ENCODE measurements at places on chromosomes 12 and 14. TPM values are rescaled to one million over a fixed set of nuclear protein-coding genes. Genes with fewer than 3 reads are reported as not detected.

The TDRD9 gene
- 0.13 TPM for total RNA-seq

The CLSTN3 gene
- 148 TPM for total RNA-seq

DNA sequence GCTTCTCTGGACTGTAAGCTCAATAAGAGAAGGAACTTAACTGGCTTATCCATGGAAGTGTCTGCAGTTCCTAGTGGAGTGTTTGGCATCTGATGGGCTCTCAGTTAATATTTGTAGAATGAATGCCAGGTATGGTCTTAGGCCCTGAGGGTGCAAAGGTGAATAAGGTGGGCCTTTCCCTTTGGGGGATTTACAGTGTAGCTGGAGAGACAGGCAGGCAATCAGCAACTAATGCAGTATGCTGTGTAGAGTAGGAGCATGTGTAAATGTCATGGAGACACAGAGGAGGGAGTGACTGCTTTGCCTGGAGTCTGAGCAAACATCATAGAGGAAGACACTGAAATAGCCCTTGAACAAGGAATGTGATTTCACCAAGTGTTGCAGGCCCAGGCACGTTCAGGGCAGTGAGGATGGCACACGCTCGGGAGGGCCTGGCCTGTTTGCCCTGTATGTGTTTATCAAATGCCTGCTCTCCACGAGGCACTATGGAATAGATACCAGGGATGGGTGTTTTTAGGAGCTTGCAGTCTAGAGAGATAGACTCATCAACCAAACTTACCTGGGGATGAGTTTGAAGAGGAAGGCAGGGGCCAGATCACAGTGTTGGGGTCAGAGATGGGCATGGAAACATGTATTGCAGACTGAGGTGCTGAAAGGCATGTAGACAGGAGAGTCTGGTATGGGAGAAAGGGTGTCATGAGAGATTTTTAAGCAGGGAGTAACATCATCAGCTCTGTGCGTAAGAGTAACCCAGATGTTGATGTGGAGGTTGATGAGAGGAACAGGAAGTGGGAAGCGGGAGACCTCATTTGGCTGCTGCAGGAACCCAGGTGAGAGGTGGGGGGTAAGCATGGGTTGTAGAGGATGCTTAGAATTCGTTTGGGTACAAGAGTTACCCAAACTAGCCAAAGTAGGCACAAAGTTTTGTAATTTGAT lies 54.1 kb downstream of the PLXNC1 start:
- peaks cover 31% of the 10 kb centered on the region for H3K36me3 ChIP-seq
- no peaks in the 10 kb centered on the region for H3K27me3 ChIP-seq
- peak overlapping the region; percentile 45 for H3K27ac ChIP-seq

DNA sequence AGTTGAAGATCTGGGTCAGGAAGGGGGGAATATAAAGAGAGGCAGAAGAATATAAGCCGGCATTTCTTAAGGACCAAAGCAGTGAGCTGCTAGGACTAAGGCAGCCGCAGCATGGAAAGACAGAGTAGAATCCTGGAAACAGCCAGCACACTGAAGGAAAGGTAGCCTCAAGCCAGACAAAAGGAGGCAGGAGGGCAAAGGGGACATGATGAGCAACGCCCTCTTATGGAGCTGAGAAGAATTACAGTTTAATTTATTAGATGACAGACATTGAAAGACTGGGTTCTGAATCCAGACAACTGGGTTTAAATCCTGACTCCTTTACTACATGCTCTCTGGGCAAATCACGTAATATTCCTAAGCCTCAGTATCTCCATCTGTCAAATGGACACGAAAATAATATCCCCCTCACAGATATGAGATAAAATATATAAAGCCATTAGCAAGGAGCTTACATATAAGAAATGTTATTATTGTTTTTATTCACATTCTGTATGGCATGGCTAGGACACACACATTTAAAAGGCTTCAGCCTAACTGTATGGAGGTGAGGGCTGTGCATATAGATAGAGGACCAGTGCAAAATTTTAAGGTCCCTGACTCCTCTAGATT lies 8.1 kb upstream of the PCED1B start:
- H3K27me3 ChIP-seq: no peaks in the 10 kb centered on the region
- peaks cover 3% of the 10 kb centered on the region for H3K4me1 ChIP-seq
- DNase-seq: no peak
- H3K36me3 ChIP-seq: no peaks in the 10 kb centered on the region

DNA sequence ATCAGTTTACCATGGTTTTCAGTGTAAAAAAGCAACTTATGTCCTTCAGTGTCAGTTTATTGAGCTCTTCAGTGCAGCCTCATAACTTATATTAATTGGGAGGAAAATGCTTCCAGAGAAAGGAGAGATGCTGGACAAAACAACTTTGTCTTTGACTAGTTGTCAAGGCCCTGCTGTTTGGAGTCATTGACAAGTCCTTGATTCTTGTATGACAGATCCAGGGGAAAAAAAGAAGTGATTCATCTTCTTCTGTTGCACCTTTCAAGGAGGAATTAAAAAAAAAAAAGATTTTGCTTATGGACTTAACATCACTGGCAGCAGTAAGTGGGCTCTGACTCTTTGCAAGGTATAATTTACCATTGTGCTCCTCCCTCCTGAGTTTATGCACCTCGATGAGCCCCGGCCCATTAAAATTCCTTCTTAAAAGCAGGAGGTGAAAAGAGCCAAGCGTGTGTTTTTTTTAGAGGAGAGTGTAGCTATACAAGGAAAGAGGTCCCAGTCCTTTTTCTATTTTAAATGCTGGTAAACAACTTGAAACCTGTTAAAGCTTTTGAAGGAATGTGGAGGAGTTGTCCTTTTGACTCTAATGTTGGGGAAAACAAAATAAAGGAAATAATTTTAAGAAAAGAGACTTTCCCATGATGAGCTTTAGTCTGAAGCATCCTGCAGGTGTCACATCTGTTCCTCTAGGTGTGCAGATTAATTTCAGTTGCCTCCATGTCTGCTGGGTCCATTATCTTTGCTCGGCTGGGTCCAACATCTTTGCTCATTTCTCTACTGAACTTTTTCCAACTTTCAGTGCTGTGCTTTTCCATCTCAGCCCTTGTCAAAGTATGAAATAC lies 431.6 kb downstream of the RAD51B start:
- no peak for DNase-seq
- no peaks in the 10 kb centered on the region for H3K36me3 ChIP-seq

DNA sequence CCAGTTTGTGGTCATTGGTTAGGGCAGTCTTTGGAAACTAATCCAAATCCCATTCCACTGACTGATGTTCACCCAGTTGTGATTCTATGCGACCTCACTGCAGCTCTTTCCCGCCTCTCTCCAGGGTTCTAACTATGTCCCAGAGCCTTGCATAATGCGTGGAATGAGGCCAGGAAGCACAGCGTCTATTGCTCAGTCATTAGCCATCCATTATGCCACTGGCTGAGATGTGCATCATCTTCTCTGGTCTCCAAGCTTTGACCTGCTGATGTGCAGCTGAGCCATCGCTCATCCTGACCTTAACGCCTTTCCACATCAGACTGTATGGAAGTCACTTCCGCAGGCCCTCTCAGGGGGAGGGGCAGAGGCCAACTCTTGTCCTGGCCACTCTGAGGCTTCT lies 115.4 kb upstream of the VRK1 start:
- peaks cover 19% of the 10 kb centered on the region for H3K27me3 ChIP-seq
- no peaks in the 10 kb centered on the region for H3K36me3 ChIP-seq
- no peak overlapping the region for H3K27ac ChIP-seq
- H3K4me1 ChIP-seq: no peaks in the 10 kb centered on the region
- DNase-seq: no peak

- DNase-seq: no peak
- H3K36me3 ChIP-seq: peaks cover under 1% of the 10 kb centered on the region
- no peaks in the 10 kb centered on the region for H3K4me1 ChIP-seq
- H3K4me3 ChIP-seq: no peak overlapping the region
- no peak overlapping the region for H3K27ac ChIP-seq
These were observed 7.6 kb downstream of the FLRT2 start for GRCh38 chr14:85537526-85537925.

DNA sequence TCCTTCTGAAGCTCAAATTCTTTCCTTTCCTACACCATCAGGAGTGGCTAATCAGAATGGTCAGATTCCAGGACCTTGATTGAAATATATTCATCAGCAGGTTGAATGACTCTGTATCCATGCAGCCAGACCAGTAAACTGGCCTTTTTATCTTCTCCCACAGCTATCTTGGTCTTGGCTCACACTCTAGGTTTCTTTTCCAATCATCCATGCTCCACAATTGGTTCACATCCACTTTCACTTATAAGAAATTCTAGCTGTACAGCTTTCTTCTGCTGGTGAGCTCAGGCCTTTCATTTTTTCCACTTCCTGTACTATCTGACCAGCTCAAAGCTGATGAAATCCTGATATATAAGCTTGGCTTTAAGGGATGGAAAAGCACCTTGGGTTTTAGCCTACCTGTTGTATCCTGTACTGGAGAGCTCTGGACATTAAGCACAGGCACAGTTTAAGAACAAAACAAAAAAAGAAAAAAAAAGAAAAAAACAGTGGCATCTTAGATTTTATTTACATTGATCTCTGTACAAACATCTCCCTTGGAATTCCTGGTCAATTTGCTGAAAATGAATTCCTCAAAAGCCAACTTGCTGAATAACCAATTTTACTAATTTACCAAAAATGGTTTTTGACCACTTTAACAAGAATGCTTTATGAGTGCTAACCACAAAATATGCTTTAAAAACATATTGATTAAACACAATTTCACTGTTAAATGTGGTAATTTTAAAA lies 91.6 kb upstream of the PAWR start:
- H3K36me3 ChIP-seq: peaks cover 44% of the 10 kb centered on the region
- H3K27ac ChIP-seq: no peak overlapping the region
- no peak overlapping the region for H3K4me3 ChIP-seq
- no peak for DNase-seq
- H3K27me3 ChIP-seq: no peaks in the 10 kb centered on the region

DNA sequence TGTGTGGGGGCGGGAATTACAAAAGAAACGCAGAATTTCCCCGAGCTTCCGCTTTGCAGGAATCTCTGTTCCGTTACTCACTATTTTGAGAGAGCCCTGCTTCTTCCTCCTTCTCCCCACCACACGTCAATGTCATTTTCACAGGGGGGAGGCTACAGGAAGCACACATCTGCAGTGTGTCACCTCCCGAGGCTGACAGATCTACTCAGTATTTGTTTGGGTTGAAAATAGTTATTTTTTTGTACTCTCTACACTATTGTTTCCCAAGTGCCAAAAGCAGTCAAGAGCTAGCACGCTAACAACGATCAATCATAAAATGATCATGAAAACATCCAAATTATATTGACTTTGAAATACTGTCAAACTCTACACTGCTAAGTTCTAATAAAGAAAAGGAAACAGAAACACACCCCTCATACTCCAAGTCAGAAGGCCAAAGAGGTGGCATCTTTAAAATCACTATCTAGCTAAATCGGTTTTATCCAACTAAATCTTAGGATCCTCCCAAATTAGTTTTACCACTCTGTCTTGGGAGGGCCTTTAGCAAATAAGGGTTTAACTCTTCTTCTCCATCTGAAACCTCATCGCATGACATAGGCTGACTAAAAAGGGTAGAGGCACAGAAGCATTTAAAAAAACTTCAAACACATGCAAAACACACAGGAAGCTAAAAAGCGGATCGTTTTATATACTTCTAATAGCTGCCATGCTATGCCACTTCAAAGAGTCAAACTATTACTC lies 51.8 kb downstream of the FOXN3 start:
- peak overlapping the region; percentile 78 for H3K27ac ChIP-seq
- no peaks in the 10 kb centered on the region for H3K27me3 ChIP-seq
- peaks cover 14% of the 10 kb centered on the region for H3K36me3 ChIP-seq
- peaks cover 30% of the 10 kb centered on the region for H3K4me1 ChIP-seq

GRCh38 chr12:26239852-26240815 lies 44.8 kb downstream of the SSPN start:
- no peaks in the 10 kb centered on the region for H3K4me1 ChIP-seq
- H3K4me3 ChIP-seq: no peak overlapping the region
- no peak for DNase-seq
- H3K27ac ChIP-seq: no peak overlapping the region

DNA sequence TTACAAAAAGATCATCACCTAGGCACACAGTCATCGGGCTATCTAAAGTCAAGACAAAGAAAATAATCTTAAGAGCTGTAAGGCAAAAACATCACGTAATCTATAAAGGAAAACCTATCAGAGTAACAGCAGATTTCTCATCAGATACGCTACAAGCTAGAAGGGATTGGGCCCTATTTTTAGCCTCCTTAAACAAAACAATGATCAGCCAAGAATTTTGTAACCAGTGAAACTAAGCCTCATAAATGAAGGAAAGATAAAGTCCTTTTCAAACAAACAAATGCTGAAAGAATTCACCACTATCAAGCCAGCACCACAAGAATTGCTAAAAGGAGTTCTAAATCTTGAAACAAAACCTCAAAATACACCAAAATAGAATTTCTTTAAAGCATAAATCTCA lies 191.6 kb upstream of the BMP4 start:
- H3K27me3 ChIP-seq: no peaks in the 10 kb centered on the region
- H3K4me3 ChIP-seq: no peak overlapping the region
- no peaks in the 10 kb centered on the region for H3K36me3 ChIP-seq
- H3K4me1 ChIP-seq: no peaks in the 10 kb centered on the region
- no peak for DNase-seq
- H3K27ac ChIP-seq: no peak overlapping the region

Measured in activated CD4-positive, alpha-beta memory T cell treated with anti-CD3 and anti-CD28 coated beads, Interleukin-2, amount 10 ng/mL, durations not matched to agents 7 days and 5 days (primary cell).